Activated CD4-positive, alpha-beta T cell treated with anti-CD3 and anti-CD28 coated beads for 48 hours (primary cell): ENCODE measurements at places on chromosomes 16 and 17.

DNA sequence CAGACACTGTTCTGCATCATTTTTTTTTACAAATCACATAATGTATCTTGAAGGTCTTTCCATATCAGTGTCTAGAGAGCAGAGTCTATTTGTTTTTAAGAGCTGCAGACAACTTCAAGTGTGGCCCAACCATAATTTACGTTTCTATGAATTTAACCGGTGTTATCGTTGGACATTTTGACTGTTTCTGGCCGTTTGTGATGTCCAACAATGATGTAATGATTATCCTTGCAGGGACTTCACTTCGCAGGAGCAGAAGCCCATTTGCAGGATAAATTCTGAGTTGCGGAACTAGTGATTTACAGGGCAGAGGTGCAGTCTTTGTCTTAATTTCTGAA lies 26.9 kb upstream of the HLF start:
- DNase-seq = no peak

DNA sequence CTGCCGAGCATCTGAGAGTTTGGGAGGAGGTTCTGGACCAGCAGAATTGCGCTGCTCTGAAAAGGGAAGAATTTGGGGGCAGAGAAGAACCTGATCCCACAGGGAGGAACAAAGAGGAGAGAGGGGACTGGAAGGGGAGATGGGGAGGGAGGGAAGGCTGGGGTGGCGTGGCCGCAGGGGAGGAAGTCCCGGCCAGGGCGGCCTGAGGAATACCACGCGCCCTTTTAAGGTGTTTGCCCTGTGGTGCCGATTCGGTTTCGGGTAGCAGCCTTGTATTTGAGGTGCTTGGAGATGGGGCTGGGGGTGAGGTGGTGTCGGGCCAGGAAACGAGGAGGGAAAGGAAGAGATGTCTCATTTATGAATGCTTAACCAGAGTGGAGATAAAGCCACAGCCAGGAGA lies 51.3 kb downstream of the AKAP1 start:
- no peak for DNase-seq

GRCh38 chr16:64092271-64092670 lies 1029.6 kb downstream of the CDH11 start:
- DNase-seq = no peak

- DNase-seq = no peak
Measured at GRCh38 chr16:58286280-58286679, 8.5 kb downstream of the PRSS54 start.

GRCh38 chr17:79130536-79131273 lies 56.1 kb downstream of the ENGASE start:
- DNase-seq = no peak

DNA sequence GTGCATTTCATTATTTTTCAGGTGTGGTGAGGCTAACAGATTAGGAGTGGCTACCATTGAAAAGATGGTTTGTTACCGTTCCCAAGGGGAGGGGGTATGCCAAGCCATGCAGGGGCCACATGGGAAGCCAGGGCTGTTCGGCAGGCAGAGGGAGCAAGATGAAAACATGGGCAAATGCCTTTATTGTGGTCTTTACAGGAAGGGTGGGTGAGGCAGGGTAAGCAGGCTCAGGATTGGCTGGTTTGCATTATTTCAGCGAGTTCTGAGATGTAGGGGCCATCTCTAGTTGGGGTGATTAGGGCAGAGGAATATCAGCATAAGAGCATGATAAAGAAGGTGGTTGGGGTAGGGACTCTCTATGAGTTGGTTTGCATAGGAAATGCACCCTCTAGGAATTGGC lies 117.6 kb downstream of the CCT6B start:
- DNase-seq = no peak

- DNase-seq = no peak
Measured at GRCh38 chr17:33776903-33777302, 478.2 kb upstream of the CCL2 start.

- no peak for DNase-seq
Measured at GRCh38 chr17:76822184-76822778, 45.9 kb upstream of the MGAT5B start.

- DNase-seq = no peak
Measured at GRCh38 chr17:36971508-36971907, 22.8 kb downstream of the AATF start.

DNA sequence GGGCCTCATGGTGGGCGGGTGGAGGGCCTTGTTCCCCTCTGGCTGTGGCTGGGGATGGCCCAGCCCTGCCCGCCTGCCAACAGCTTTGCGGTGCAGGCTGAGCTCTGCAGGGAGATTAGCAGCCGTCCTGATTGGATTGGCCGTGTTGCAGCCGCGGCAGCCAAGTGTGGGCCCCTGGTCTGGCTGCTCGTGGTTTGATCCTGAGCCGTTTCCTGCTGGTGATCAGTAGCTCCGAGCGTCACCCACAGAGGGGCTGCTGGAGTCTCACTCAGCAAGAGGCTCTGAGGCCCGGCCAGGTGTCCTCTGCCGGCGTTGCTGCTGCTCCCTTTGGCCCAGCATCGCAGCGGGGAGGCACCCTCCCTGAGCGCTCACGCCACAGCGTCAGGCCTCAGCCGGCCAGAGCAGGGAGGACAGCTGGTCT lies 32.5 kb downstream of the BAIAP2 start:
- DNase-seq = no peak
